ENCODE measurements at places on chromosomes 7 and 10.

GRCh38 chr7:135799881-135800280, 51.3 kb upstream of the FAM180A start:
- DNase-seq: no peak

GRCh38 chr7:132075515-132075914, 500.8 kb downstream of the PLXNA4 start:
- no peak for DNase-seq

- no peak for DNase-seq
Measured at GRCh38 chr7:158707610-158708009, 3.0 kb upstream of the NCAPG2 start.

GRCh38 chr10:118694848-118695247, 59.9 kb downstream of the CACUL1 start:
- DNase-seq: peak; percentile 60

DNA sequence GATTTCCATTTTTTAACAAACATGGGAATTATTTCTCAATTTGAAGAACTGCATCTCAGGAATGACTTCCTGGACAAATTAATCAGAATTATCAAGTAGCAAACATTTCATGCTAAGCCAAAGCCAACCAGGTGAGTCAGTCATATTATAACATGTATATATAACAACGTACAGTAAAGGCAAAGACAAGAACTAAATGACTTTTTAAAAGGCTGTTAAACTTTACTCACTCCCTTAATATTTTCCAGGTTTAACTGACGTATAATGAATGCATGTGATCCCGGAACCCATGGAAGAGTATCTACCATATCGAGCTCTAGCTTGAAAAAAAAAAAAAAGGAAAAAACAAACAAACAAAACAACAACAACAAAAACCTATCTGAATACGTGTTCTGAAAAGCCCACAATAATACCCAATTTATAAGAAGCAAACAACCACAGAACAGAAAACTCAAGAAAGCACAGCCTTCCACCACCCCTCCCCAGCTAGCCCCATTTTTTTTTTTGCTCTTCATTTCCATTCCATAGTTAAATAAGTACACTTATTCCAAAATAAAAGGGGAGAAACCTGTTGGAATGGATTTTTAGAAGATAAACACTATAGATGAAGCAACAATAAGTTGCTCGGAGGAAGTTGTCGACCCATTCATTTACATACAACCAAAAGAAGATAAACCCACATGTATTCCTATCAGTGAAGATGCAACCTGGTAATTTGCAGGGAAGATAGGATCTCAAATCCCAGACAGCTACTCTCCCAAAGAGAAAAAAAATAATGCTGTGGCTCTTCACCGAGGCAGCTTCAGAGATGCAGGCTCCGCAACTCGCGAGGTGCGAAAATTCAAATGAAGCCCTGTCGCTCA, 537 bp downstream of the NAPEPLD start:
- peak; percentile 6 for DNase-seq

DNA sequence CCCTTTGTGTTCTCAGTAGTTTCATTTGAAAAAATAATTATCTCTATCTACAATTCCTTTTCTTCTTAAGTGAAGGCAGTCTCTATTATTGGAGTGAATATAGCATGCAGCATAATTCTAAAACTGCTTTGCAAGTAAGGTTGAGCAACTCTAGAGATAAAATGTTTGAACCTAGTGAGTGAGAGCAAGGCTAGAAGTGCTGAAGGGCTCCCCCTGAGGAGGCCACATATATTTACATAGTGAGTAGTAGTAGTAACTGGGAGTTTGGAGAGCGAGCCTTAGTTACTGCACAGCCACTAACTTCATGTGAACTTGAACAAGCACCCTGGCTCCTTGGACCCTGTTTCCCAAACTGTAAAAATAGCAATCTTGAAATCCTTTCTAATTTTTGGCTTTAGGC, 141.5 kb upstream of the DKK1 start:
- no peak for DNase-seq

- no peak for DNase-seq
Measured at GRCh38 chr7:140485500-140486265, 6.4 kb upstream of the MKRN1 start.

GRCh38 chr10:29186221-29186620, 102.6 kb upstream of the LYZL1 start:
- peak; percentile 34 for DNase-seq

GRCh38 chr10:23194966-23195845, 3.1 kb downstream of the PTF1A start:
- no peak for DNase-seq

DNA sequence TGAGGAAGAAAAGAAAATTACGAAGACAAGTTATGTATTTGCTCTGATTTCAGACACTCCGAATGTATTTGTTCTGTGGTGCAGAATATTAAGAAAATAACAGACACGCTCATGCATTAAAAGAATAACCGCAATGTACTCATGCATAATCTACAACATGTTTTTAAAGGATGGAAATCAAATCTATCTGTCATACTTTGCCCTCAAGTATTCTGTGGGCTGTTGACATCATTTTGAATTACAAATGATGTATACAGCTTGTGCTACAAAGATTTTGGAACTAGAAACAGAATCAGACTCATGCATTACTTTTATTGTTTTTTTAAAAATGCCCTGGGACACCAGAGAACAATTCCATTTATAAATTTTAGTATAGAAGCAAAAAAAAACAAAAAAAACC, 69.9 kb downstream of the APBB1IP start:
- peak; percentile 28 for DNase-seq

DNA sequence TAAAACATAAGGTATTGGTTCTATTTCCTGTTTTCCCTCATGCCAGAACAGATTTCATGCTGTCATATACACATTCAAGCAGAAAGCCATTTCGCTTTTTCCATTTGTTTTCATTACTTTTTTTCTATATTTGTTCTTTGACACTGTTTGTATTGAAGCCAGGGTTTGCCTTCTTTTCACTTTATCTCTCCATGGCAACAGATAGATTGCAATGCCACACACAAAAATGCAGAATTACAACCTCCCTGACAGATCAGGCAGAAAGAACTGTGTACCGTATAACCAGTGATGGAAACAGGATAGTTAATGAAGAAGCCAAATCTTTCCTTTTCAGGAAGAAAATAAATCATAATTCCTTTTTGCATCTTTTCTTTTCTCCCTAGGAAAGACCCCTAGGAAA, 103.0 kb upstream of the PCGF5 start:
- no peak for DNase-seq

- DNase-seq: peak; percentile 58
Measured at GRCh38 chr7:128027485-128027980, 3.7 kb downstream of the LRRC4 start.

DNA sequence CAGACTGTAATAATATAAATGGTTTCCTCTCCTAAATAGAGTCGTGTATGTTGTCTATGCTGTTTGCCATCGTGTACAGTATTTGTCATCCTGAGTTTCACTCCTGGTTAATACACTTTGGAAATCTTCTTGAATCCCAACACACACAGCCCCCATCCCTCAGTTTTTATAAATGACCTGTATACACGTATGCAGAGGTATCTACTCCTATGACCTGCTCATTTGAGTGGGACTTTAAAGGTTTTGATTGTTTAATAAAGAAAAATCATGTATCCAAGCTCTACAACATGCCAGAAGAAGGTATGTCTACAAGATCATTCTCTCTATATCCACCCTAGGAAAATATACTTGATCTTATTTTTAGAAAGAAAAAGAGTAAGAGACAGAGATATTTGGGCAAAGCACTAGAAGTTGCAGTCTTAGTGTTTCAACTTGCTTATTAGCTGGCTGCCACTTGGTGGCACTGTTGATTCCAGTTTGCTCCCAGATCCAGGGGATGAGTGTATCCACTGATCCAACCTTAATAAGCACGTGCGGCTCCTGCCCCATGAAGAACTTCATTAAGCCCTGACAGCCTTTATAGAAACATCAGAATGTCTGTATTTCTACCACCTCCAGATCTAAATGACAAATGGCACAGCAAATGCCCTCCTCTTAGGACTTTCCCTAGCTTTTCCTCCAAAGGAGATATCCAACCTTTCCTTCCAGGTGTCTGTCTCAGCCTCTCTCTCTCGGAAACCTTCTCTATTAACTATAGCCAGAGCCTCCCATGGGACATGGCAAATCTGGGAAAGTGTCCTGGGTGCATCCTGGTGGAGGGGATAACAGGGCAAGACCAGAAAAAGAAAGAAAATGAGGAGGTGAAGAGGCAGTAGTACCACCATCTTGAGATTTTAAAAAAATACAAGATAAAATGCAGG, 181.6 kb upstream of the NEBL start:
- peak; percentile 69 for DNase-seq

DNA sequence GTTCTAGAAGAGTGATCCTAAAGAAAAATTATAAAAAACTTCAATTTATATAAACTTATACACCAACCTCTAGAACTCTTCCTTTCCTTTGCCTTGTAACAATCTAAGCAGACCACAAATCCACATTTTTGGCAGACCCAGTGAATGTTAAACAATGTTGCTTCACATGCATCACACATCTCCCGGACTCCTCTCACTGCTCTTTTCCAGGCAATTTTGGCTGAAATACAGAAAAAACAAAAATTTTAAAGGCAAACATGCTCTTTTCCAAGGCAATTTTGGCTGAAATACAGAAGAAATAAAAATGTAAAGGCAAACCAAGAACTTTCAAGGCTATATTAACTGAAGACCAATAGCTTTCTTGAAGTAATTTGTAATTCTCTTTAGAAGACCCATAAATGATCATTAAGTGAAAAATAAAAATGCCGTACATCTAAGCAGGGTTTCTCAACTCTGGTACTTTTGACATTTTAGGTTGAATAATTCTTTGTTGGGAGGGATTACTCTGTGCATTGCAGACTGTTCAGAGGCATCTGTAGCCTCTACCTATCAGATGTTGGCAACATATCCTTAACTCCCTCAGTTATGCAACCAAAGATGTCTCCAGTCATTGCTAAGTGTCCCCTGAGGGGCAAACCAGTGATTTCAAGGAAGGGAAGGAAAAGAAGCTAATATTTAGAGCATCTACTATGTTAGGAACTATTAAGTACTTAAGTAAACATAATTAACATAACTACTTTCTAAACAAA, 64.4 kb downstream of the NRBF2 start:
- peak; percentile 86 for DNase-seq

GRCh38 chr10:119414081-119414611, 128.4 kb downstream of the RGS10 start:
- peak; percentile 61 for DNase-seq

DNA sequence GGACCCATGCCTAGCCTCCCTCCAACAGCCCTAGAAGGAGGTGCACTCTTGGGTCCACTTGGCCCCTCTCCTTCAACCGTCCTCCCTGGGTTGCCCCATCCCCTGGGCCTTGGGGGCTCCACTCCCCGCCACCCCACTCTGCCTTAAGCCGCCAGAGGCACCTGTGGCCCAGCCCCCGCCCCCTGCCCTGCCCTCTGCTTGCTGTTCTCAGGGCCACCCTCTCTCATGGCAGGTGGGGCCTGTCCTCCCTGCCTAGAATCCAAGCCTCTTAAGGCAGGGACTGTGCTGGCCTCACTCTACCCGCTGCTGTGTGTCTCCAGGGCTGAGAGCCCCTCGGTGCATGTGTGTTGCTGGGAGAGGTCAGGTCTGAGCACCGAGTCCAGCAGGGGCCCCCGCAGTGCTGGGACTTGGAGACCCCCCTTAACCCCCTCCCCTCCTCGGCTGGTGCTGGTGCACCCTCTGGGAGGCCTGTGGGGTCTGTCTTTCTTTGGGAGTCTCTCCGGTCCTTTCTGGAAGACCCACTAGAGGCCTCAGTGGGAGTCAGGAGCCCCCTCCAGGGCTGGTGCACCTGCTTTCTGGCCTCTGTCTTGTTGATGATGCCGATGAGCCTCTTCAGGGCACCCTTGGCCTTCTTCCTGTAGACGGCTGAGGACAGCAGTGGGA, 43.8 kb downstream of the CFAP46 start:
- no peak for DNase-seq

GRCh38 chr7:122315507-122316466, 11.2 kb upstream of the FEZF1 start:
- no peak for DNase-seq

- peak; percentile 3 for DNase-seq
Measured at GRCh38 chr7:20577441-20578071, 37.9 kb upstream of the ABCB5 start.

GRCh38 chr7:52794621-52795020, 240.8 kb upstream of the POM121L12 start:
- no peak for DNase-seq

- DNase-seq: no peak
Measured at GRCh38 chr10:63478564-63478963, 12.8 kb upstream of the JMJD1C start.
